ENCODE measurements at places on chromosomes 4 and X. TPM values are rescaled to one million over a fixed set of nuclear protein-coding genes. Genes with fewer than 3 reads are reported as not detected.

SCFD2 gene
- polyA plus RNA-seq = 6.1 TPM

CCDC160 gene
- polyA plus RNA-seq = 0.15 TPM

DAPP1 gene
- polyA plus RNA-seq = 20.0 TPM

TBC1D9 gene
- 26.4 TPM for polyA plus RNA-seq

GRCh38 chrX:133550665-133551485 lies 135.6 kb upstream of the GPC4 start:
- no peak for DNase-seq

DNA sequence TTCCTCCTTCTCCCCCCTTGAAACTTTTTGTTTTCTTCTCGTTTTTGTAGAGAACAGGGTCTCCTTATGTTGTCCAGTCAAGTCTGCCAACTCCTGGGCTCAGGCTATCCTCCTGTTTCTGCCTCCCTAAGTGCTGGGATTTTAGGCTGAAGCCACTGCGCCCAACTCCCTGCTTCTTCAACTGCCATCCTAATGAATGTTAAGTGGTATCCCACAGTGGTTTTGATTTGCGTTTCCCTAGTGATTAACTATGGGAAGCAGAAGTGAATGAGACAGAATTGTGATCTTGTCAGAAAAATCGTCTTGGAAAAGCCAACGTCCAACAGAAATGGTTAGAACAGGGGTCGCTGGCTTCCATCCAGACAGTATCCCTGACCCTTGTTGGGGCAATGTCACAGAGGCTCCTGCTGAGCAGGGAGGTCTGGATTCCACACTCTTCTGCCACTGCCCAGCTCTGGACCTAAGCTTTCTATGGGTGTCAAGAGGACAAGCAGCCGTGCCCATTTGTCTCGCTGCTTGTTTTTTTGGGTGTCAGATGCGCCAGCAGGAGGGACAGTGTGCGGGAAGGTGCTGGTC lies 869 bp upstream of the ADD1 start:
- DNase-seq = peak; percentile 77

DNA sequence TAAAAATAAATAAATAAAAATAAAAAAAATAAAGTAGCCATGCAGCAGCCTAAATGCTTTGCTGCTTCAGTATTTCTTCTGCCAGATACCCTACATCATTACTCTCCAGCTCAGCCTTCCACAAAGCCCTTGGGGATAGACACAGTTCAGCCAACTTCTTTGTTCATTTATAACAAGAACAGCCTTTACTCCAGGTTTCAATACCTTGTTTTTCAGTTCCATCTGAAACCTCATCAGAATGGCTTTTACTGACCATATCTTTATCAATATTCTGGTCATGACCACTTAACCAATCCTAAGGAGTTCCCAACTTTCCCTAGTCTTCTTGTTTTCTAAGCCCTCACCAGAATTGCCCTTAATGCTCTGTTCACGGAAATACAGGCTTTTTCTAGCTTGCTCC lies 128.3 kb upstream of the MED14 start:
- no peak for DNase-seq

DNA sequence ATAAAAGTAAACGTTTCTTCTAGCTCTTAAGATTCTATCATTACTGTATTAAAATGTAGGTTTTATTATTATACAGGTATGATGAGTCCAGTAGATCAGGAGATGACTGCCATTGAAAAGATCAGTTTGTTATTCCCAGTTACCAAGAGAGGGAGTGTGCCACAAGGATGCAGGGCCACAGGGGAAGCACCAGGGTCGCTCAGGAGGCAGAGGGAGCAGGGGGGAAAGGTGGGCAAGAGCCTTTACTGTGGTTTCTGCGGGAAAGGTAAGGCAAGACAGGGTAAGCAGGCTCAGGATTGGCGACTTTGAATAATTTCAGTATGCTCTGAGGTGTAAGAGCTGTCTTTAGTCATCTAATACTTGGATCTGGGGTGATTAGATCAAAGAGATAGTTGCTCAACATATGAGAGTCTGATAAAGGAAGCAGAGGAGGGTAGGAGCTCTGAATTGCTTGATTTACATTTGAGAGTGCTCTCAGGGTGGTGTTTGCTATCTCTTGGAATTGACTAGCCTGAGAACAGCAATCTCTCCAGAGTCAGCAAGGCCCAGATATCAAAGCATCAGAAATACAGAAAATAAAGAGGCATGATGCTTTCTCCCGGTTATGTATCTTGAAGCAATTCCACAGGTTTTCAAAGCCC lies 86.0 kb downstream of the NDST3 start:
- DNase-seq = no peak

DNA sequence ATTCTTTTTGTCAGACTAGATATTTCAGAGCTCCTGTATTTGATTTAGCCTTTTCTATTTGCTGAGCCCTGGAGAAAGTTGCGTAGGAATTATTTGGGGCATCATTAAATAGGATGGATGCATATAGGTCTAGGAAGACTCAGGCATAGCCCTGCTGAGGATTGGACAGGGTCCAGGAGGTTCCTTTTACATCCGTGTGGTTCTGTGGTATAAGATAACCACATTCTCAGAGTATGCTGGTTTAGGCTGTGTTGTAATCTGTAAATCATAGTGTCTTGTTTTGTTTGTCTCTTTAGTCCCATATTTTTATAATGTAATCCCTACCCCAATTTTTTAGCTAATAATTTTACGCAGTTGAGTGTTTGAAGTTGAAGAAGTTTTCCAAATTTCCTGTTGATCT lies 513.7 kb downstream of the RPA4 start:
- DNase-seq = no peak

DNA sequence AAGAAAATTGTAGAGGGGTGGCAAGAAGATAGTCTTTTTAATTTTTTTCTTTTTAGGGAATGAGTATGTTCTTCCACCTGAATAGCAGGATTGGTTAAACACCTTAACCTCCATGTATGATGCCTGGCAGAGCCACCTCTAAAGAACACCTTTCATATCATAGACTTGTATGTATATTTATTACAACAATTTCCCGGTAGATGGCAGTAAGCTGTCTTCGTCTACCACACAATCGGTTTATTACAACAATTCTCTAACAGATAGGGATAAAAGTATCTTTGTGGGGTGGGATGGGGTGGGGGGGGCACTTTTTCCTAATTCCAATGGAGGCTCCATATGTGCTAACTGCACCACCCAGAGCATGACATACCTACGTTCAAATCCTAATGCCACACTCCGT lies 255.5 kb downstream of the LDB2 start:
- DNase-seq = no peak

- no peak for DNase-seq
Observed at GRCh38 chrX:54473993-54474859, 21.8 kb downstream of the FGD1 start.

DNA sequence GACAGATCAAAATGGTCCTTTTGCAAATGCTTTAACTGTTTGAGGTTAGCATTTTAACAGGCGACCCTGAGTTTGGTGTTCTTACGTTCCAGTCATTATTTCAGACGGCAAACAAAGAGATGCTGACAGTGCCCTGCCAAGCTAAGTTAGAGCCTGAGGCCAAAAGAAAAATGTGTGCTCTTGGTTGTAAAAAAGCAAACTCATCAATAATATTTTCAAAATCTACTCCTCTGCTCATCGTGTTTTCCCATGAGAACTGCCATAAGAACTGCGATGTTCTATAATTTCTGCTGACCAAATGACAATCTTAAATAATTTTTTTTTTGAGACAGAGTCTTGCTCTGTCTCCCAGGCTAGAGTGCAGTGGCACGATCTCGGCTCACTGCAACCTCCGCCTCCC lies 62.7 kb upstream of the BCLAF3 start:
- DNase-seq = no peak

GRCh38 chrX:16633754-16634153 lies 16.2 kb upstream of the S100G start:
- DNase-seq = no peak

All from spleen (tissue), 13 donors.